ENCODE measurements at places on chromosomes 7 and 10.

- no peak overlapping the region for H3K27ac ChIP-seq
- no peak for DNase-seq
- no peaks in the 10 kb centered on the region for H3K36me3 ChIP-seq
- H3K4me1 ChIP-seq, result no peaks in the 10 kb centered on the region
- no peak overlapping the region for H3K4me3 ChIP-seq
- H3K27me3 ChIP-seq, result no peaks in the 10 kb centered on the region
These were observed 3.2 kb upstream of the FGFR2 start for GRCh38 chr10:121601458-121601857.

- H3K27me3 ChIP-seq, result no peaks in the 10 kb centered on the region
- no peak overlapping the region for H3K4me3 ChIP-seq
- DNase-seq, result no peak
- no peaks in the 10 kb centered on the region for H3K4me1 ChIP-seq
These were observed 57.0 kb downstream of the STRA8 start for GRCh38 chr7:135290594-135290993.

- DNase-seq, result peak; percentile 87
- H3K4me3 ChIP-seq, result no peak overlapping the region
- no peaks in the 10 kb centered on the region for H3K4me1 ChIP-seq
- H3K27me3 ChIP-seq, result no peaks in the 10 kb centered on the region
- H3K36me3 ChIP-seq, result no peaks in the 10 kb centered on the region
These were observed 21.6 kb upstream of the LIMK1 start for GRCh38 chr7:74061840-74062539.

DNA sequence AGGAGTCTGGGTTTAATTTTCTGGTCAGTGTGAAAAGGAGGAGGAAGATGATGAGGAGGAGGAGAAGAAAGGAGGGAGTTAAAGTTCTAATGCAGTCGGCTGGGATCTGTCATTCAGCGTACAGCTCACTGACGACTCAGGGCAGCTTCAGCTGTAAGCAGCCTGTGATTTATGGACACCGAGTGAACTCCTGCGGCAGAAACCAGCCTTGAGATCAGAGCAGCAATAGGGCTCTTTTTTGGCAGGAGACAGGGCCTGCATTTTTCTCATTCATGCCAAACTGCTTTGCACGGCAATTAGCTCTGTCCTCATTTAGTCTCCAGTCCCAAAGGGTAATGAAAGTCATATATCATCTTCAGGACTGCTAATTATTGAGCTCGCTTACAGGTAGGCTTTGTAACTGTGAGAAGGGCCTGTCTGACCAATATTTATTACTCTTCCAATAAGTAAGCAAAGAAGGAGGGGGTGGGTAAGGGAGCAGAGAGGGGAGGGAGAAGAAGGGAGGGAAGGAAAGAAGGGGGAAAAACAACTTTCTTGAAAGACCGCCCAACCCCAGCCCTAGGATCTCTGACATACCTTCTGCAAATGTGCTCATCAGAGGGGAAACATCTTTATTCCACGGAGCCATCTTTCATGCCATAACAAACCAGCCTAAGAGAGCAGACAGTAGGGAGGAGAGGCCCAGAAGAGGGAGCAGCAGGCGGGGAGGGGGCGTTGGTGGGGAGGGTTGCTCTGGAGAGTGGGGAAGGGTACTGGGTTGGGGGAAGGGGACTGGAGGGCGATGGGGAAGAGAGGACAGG, 48.1 kb upstream of the COMTD1 start:
- no peaks in the 10 kb centered on the region for H3K4me1 ChIP-seq
- no peaks in the 10 kb centered on the region for H3K27me3 ChIP-seq
- DNase-seq, result peak; percentile 67
- peak overlapping the region; percentile 64 for H3K27ac ChIP-seq

- DNase-seq, result no peak
- no peaks in the 10 kb centered on the region for H3K27me3 ChIP-seq
- peak overlapping the region; percentile 22 for H3K27ac ChIP-seq
- peaks cover 11% of the 10 kb centered on the region for H3K4me1 ChIP-seq
- no peaks in the 10 kb centered on the region for H3K36me3 ChIP-seq
- H3K4me3 ChIP-seq, result no peak overlapping the region
These were observed 265.9 kb downstream of the ZEB1 start for GRCh38 chr10:31584876-31585275.

DNA sequence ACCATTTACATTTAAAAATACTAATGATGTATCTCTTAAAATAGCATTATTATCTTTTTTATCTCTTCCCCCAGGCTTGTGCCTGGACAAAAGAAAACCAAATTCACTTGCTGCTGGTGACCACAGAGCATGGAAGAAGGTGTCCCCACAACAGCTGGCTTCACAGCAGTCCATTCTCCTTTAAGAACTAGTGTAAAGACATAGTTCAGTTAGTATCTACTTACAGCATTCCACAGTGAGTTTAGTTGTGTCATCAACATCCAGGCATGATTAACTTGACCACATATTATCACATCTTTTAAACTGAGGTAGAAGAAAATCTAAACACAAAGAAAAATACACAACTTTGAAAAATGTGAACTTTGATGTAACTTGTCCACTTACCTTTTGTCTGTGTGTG, 55.0 kb downstream of the LRRC17 start:
- peaks cover 3% of the 10 kb centered on the region for H3K27me3 ChIP-seq
- H3K36me3 ChIP-seq, result no peaks in the 10 kb centered on the region
- H3K27ac ChIP-seq, result no peak overlapping the region
- no peak overlapping the region for H3K4me3 ChIP-seq
- no peak for DNase-seq
- no peaks in the 10 kb centered on the region for H3K4me1 ChIP-seq
